ENCODE measurements at places on chromosomes 6 and 20. TPM values are rescaled to one million over a fixed set of nuclear protein-coding genes. Genes with fewer than 3 reads are reported as not detected.

OOEP gene
- total RNA-seq = not detected

PPP1R16B gene
- total RNA-seq = not detected

BHLHE23 gene
- total RNA-seq = not detected

MTO1 gene
- 19.2 TPM for total RNA-seq

RNF39 gene
- not detected for total RNA-seq

R3HDML gene
- total RNA-seq = not detected

CFAP61 gene
- 0.25 TPM for total RNA-seq

GSTA3 gene
- not detected for total RNA-seq
